ENCODE measurements at places on chromosomes 5 and 9.

DNA sequence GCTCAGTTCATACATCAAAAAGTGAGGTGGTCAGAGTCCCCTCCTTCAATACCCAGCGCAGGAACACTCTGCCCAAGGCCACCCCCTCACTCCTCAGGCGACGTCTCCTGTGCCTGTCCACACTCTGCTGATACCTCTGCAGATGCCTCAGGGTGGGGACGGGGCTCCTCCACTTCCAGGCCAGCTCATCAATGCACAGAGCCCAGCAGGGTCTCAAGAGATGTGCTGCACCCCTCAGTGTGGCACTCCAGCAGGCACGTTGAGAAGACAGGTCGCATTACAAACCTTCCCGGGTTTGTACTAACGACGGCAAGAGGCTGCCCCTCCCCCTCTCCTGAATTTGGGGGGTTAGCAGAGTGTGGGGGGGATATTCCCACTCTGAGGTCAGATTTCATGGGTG lies 128.5 kb downstream of the ZNF354C start:
- no peak overlapping the region for H3K4me3 ChIP-seq
- no peaks in the 10 kb centered on the region for H3K27me3 ChIP-seq
- H3K27ac ChIP-seq = no peak overlapping the region
- no peaks in the 10 kb centered on the region for H3K36me3 ChIP-seq
- no peaks in the 10 kb centered on the region for H3K4me1 ChIP-seq

DNA sequence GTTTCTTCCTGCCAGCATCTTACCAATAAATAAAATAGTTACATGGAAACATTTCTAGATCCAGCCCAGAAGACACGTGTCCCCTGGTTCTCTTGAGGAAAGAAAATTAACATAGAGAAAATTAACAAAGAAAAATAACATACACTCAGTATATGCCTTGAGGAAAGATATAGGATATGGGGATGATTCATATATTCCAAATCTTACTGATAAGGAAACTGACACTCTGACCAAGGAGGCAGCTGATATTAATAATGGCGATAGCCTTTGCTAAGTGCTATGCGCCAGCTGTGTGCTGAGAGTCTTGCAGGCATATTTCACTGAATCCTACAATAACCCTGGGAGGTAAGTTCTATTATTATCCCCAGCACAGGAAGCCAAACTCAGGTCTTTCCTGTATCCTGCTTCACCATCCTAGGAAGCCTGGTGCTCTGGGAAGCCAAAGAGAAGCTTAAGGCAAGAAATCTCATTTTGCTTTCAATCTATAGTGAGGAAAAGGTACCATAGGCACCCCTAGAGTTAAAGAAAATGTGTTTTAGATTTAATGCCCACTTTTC lies 302.7 kb upstream of the NREP start:
- no peaks in the 10 kb centered on the region for H3K27me3 ChIP-seq
- no peaks in the 10 kb centered on the region for H3K4me1 ChIP-seq
- no peak overlapping the region for H3K4me3 ChIP-seq

GRCh38 chr5:140235791-140236551 lies 61.0 kb downstream of the CYSTM1 start:
- H3K27me3 ChIP-seq = no peaks in the 10 kb centered on the region
- H3K36me3 ChIP-seq = no peaks in the 10 kb centered on the region
- H3K4me3 ChIP-seq = no peak overlapping the region
- no peak overlapping the region for H3K27ac ChIP-seq
- H3K4me1 ChIP-seq = peaks cover 15% of the 10 kb centered on the region

DNA sequence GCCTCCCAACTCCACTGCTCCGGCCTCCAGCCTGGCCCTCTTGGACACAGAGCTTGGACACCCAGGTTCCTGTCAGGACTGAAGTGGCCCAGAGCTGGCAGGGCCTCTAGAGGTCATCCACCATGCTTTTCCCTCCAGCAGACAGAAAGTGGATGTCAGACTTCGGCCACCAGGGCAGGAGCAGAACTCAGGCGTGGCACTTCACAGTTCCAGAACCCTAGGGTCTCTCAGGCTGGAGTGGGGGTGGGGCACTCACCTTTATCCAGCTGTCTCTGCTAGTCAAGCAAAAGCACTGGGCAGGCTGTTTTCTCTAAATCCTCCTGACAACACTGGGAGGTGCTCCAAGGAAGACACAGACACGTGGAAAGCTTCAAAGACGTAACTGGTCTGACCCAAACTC lies 35.6 kb upstream of the N4BP3 start:
- DNase-seq = no peak
- no peak overlapping the region for H3K4me3 ChIP-seq
- no peaks in the 10 kb centered on the region for H3K27me3 ChIP-seq
- peaks cover 4% of the 10 kb centered on the region for H3K4me1 ChIP-seq

- no peaks in the 10 kb centered on the region for H3K4me1 ChIP-seq
- no peaks in the 10 kb centered on the region for H3K27me3 ChIP-seq
- DNase-seq = no peak
- H3K4me3 ChIP-seq = no peak overlapping the region
- no peaks in the 10 kb centered on the region for H3K36me3 ChIP-seq
Measured at GRCh38 chr5:37770786-37771185, 69.1 kb downstream of the GDNF start.

DNA sequence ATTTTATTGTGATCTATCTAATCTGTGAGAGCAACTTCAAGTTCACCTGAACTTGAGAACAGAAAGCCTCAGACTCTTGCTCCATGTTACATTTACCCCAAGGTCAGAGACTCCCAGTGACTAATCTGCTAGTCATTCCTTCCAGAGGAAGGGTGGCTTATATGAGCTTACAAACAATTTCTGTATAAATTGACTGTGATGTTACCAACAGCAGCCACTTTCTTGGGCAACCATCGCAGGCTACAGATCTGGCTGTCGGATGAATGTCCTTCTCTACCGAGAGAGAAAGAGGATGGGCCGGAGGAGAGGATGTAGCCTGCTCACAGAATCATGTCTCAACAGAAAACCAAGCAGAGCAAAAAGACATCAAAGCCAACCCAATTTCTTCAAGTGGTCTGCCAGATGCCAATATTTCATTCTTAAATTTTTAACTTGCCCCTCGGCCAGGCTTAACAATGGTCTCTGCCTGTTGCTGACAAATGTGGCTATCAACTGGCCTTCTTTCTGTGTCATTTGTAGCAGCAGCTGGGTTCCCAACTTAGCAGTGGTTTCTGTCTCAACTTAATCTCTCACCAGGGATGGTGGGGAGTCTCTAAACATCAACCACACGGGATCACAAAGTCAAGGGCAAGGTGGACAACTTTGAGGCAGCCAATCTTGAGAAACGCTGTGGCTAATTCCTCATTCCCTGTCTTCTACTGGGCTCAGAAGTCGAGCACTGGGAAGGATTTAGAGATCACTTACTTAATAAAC lies 81.3 kb downstream of the RAPGEF1 start:
- DNase-seq = no peak
- H3K36me3 ChIP-seq = no peaks in the 10 kb centered on the region
- no peaks in the 10 kb centered on the region for H3K27me3 ChIP-seq
- peaks cover 60% of the 10 kb centered on the region for H3K4me1 ChIP-seq
- peak overlapping the region; percentile 78 for H3K27ac ChIP-seq

- no peaks in the 10 kb centered on the region for H3K36me3 ChIP-seq
- no peak overlapping the region for H3K27ac ChIP-seq
- H3K27me3 ChIP-seq = no peaks in the 10 kb centered on the region
- no peak overlapping the region for H3K4me3 ChIP-seq
Measured at GRCh38 chr5:119032656-119033055, 38.2 kb upstream of the DMXL1 start.

- H3K27ac ChIP-seq = no peak overlapping the region
- H3K36me3 ChIP-seq = no peaks in the 10 kb centered on the region
- H3K27me3 ChIP-seq = no peaks in the 10 kb centered on the region
- no peak overlapping the region for H3K4me3 ChIP-seq
- DNase-seq = no peak
Measured at GRCh38 chr5:9667906-9668305, 37.8 kb upstream of the TAS2R1 start.

- peaks cover 6% of the 10 kb centered on the region for H3K4me1 ChIP-seq
- H3K27me3 ChIP-seq = no peaks in the 10 kb centered on the region
- DNase-seq = no peak
- no peak overlapping the region for H3K27ac ChIP-seq
Measured at GRCh38 chr5:32116574-32117313, 57.4 kb downstream of the GOLPH3 start.

DNA sequence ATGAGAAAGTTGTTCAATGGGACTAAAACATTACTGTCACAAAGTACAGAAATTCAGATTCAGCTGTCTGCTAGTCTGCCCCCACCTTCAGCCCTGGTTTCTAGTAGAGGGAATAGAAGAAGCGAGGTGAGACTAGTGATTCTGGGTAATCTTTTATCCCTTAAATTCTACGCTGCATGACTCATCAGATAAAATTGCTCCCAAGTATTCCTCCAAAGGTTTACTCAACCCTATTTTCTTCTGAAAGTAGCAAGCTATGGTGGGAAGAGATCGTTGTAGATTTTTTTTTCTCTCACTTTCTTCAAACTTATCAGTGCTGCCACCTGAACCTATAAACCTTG lies 318.9 kb upstream of the RIOK2 start:
- H3K36me3 ChIP-seq = no peaks in the 10 kb centered on the region
- no peak overlapping the region for H3K4me3 ChIP-seq
- no peak overlapping the region for H3K27ac ChIP-seq
- no peaks in the 10 kb centered on the region for H3K27me3 ChIP-seq
- DNase-seq = no peak
- H3K4me1 ChIP-seq = no peaks in the 10 kb centered on the region

- DNase-seq = no peak
- no peaks in the 10 kb centered on the region for H3K27me3 ChIP-seq
- H3K27ac ChIP-seq = no peak overlapping the region
- H3K4me3 ChIP-seq = no peak overlapping the region
- no peaks in the 10 kb centered on the region for H3K4me1 ChIP-seq
Measured at GRCh38 chr5:115398719-115399118, 102.3 kb upstream of the CCDC112 start.

DNA sequence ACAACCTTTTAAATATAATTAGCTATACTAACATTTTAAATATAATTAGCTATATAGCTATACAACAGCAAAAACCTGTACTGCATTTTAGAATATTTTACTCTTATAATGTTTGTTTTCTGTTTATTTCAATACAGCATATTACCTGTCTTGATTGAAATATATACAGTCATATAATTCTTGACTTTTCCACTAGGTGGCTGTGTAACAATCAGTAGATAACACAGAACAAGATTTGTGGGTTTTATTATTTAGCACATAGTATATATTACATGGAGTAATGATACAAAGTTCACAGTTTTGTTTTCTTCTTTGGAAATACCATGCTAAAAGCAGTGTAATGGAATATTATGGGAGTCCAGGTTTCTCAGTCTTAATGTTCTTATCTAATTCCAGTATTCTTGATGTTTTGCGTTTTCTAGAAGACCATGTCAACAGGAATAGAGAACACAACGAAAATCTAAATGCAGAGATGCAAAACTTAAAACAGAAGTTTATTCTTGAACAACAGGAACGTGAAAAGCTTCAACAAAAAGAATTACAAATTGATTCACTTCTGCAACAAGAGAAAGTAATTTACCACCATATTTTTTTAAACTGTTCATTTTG lies 13.3 kb downstream of the HMMR start:
- H3K4me3 ChIP-seq = no peak overlapping the region
- DNase-seq = no peak
- H3K27me3 ChIP-seq = no peaks in the 10 kb centered on the region
- H3K27ac ChIP-seq = no peak overlapping the region

GRCh38 chr5:33372721-33373472 lies 67.9 kb upstream of the TARS1 start:
- no peak for DNase-seq
- H3K27ac ChIP-seq = no peak overlapping the region
- H3K4me1 ChIP-seq = no peaks in the 10 kb centered on the region
- no peaks in the 10 kb centered on the region for H3K36me3 ChIP-seq

GRCh38 chr9:135039266-135039870 lies 48.1 kb upstream of the OLFM1 start:
- H3K4me1 ChIP-seq = no peaks in the 10 kb centered on the region
- H3K36me3 ChIP-seq = no peaks in the 10 kb centered on the region
- H3K4me3 ChIP-seq = no peak overlapping the region
- no peaks in the 10 kb centered on the region for H3K27me3 ChIP-seq
- H3K27ac ChIP-seq = no peak overlapping the region

GRCh38 chr5:43780586-43780985 lies 177.6 kb downstream of the NNT start:
- H3K27me3 ChIP-seq = no peaks in the 10 kb centered on the region
- H3K4me1 ChIP-seq = no peaks in the 10 kb centered on the region
- no peak for DNase-seq
- H3K36me3 ChIP-seq = no peaks in the 10 kb centered on the region
- H3K27ac ChIP-seq = no peak overlapping the region
- no peak overlapping the region for H3K4me3 ChIP-seq

- H3K36me3 ChIP-seq = no peaks in the 10 kb centered on the region
- H3K27ac ChIP-seq = no peak overlapping the region
- no peak for DNase-seq
- no peak overlapping the region for H3K4me3 ChIP-seq
- no peaks in the 10 kb centered on the region for H3K27me3 ChIP-seq
Measured at GRCh38 chr9:134061019-134061687, 6.7 kb downstream of the BRD3 start.

DNA sequence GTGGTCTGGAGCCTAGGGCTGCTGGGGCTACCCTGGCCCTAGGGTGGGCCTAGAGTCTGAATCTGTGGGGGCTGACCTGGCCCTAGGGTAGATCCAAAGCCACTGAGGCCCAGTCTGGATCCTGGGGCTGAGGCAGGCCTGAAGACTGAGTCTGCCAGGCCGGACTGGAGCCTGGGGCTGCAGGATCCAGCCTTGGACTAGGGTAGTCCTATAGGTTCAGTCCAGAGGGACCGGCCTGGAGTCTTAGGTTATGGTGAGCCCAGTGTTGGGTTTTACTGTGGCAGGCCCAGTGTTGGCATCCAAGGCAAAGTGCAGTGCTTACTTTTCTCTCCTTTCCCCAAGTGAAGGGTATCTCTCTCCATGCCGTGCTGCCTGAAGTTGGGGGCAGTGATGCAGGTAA lies 227.9 kb upstream of the TAS2R1 start:
- no peak overlapping the region for H3K4me3 ChIP-seq
- DNase-seq = no peak
- H3K27ac ChIP-seq = no peak overlapping the region
- no peaks in the 10 kb centered on the region for H3K36me3 ChIP-seq
- H3K4me1 ChIP-seq = peaks cover 8% of the 10 kb centered on the region

- no peak for DNase-seq
- H3K4me3 ChIP-seq = no peak overlapping the region
- no peaks in the 10 kb centered on the region for H3K27me3 ChIP-seq
- H3K36me3 ChIP-seq = no peaks in the 10 kb centered on the region
Measured at GRCh38 chr9:136135326-136136126, 16.9 kb upstream of the TMEM250 start.

DNA sequence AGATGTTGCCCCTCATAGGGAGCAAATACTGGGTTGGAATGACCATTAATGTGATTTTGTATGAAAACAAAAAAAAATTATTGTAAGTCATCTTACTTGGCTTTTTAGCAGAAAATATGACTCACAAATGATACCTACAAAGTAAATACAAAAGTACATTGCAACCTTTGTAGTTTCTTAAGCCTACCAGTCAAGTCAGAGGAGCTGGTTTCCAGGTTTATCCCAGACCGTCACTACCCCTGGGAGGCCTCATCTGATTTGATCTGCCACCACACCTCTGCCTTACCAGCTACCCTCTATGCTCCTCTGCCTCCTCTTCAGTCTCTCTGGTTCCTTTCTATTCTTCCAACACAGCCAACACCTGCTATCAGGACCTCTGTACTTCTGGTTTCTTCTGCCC lies 349.9 kb upstream of the CCNH start:
- H3K27me3 ChIP-seq = no peaks in the 10 kb centered on the region
- no peak overlapping the region for H3K27ac ChIP-seq
- no peak for DNase-seq
- no peaks in the 10 kb centered on the region for H3K4me1 ChIP-seq
- H3K36me3 ChIP-seq = no peaks in the 10 kb centered on the region
- H3K4me3 ChIP-seq = no peak overlapping the region
